ENCODE measurements at places on chromosomes 2 and 18. TPM values are rescaled to one million over a fixed set of nuclear protein-coding genes. Genes with fewer than 3 reads are reported as not detected.
A peak's percentile ranks its signal among the peaks of the same experiment; 100 is the strongest.

The SPEG gene
- 285 TPM for total RNA-seq

GRCh38 chr2:231929961-231930592 is 3.9 kb upstream of the NPPC start:
- peak; percentile 71 for DNase-seq

DNA sequence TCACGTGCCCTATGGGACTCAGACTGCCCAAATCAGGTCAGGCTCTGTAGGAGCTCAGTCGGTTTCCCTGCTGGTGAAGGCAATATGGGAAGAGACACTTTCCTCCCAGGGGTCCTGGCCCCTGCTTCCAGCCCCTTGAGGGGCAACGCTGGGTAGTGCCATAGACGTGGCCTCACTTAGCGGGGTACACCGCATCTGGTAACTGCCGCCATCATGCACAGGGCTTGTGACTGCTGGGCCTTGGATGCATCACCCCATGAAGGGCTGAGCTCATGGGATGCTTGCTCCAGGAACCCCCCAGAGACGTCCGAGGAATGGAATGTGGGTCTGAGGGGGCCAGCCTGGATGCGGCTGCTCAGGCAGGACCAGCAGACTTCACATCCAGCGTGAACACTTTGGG is 127.3 kb upstream of the HDAC4 start:
- peak; percentile 30 for DNase-seq

The FAM237A gene
- not detected for total RNA-seq

DNA sequence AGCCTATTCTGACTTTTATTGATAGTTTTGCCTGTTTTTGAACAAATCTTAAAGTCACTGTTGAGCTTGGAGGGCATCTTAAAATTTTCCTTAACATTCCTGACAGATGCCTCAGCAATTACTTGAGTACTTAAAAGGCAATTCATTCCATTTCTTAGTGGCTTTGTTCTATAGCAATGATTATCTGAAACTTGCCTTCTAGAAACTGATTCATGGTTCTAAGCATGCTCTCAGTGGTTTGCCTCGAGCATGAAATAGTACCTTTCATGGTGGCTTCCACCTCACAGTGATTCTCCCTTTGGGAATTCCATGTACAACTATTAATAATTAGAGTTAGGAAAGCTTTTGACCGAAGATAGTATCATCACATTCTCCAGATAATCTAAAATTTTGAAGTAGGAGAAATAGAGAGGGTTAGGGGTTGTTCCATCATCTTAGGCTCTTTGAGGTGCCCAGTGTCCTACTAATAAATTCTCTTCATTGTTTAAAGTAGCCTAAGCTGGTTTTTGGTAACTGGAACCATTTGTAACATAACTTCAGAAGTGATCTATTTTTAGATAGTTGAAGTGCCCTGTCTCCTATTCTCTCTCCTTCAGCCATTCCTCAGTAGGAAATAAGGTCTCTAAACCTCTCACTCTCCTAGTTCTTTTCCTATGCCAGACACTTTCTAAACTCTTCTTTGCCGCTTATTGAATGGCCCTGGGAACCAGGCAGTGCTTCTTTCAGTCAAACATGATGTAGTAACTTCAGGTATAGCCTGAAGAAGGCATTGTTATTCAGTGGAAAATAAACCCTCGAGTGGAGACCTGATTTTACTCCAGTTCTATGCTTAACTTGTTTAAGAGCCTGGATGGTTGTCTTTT is 156.1 kb downstream of the HAUS1 start:
- DNase-seq = no peak

The PPIL3 gene
- total RNA-seq = 13.8 TPM

DNA sequence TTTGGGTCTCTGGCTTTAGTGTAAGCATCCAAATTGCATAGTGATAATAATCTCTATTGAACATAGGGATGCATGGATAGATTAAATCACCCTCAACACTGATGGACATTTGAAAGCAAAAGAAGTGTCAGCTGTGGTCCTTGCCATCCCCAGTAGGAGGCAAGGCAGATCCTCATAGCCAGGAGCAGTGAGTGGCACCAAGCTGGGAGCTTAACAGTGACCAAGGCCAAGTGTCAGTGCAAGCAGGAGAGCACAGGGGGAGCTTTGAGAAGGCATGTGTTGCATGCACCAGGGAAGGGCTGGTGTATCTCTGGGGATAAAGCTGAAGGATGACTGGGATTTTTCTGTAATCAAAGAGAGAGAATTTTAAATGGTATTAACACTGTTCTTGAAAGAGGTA is 14.7 kb downstream of the SLC14A1 start:
- no peak for DNase-seq

DNA sequence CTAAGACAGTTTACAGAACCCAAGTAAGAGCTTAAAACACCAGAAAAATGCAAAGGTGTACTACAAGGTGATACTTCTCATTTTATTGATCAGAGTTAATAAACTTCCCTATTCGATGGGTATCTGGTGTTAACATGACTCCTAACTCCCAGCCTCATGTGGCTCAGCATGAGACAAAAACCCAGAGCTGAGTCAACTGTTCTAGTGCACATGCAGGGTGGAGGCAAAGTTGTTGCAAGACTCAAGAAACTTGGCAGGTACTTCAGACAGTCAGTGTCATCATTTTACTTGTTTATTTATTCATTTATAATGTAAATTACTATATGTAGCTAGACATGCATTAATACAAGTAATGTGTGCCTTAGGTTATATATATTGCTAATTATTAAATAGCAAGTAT is 216.6 kb upstream of the DSEL start:
- no peak for DNase-seq

- no peak for DNase-seq
Observed at GRCh38 chr2:20201671-20202070, 23.3 kb downstream of the SDC1 start.

- no peak for DNase-seq
Observed at GRCh38 chr2:68817306-68817705, 53.9 kb downstream of the BMP10 start.

- no peak for DNase-seq
Observed at GRCh38 chr2:174666312-174666711, 68.7 kb upstream of the WIPF1 start.

DNA sequence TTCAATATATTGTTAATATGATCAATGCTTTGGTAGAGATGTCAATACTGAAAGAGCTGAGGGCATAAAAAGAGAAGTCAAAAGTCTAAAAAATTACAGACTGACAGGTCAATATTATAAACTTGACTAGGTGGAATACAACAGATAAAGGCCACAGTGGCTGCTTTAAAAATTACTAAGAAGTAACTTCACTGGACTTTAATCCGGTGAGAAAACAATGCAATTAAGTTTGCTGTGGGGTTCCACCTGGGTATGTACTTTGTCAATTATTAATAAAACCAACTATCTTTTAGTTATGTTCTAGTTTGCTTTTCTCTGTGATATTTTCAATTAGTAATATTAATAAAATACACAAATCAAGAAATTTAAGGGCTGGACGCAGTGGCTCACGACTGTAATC is 44.7 kb downstream of the RAPH1 start:
- DNase-seq = no peak

GRCh38 chr2:128765811-128766210 is 447.1 kb upstream of the HS6ST1 start:
- DNase-seq = no peak

The INHA gene
- 0.23 TPM for total RNA-seq

- DNase-seq = no peak
Observed at GRCh38 chr2:54704688-54705605, 18.5 kb upstream of the EML6 start.

DNA sequence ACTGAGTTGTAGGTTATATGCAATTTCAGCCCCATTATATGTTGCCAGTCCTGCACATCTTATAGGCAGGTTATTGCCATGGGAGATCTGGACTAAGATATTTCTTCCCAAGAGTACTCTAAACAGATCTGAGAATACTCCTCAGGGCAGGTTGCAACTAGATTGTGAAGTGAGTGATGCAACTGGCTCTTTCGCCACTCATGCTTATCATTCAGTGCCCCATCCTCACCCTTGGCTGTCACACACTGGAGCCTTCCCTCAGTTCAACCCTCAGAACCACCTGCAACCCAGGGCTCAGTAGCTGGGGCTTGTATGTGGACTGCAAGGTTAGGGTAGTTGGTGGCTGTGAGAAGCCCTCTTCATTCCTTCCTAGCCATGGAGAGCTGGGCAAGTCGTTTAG is 14.1 kb downstream of the MERTK start:
- no peak for DNase-seq

GRCh38 chr2:63871864-63872263 is 30.2 kb downstream of the UGP2 start:
- no peak for DNase-seq

GRCh38 chr2:100653449-100654035 is 90.7 kb downstream of the PDCL3 start:
- no peak for DNase-seq

DNA sequence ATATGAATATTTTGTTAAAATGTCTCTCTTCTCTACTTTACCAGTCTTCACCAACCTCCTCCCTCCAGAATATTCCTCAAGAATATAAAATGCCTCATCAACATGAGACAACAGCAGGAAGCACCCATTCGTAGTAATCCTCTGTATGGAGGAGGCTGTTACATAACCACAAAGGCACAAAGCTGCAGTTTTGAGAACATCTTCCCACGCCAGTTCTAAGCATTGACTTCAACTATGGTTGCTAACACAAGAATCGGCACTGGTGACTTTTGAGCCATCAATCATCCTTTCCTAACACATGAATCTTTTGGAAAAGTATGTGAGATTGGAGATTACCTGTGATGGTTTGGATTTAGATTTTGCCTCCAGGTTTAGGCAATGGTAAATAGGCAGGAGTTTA is 54.9 kb upstream of the CYP1B1 start:
- DNase-seq = no peak

The CYRIA gene
- total RNA-seq = 11.6 TPM

The SCN7A gene
- total RNA-seq = 4.9 TPM

DNA sequence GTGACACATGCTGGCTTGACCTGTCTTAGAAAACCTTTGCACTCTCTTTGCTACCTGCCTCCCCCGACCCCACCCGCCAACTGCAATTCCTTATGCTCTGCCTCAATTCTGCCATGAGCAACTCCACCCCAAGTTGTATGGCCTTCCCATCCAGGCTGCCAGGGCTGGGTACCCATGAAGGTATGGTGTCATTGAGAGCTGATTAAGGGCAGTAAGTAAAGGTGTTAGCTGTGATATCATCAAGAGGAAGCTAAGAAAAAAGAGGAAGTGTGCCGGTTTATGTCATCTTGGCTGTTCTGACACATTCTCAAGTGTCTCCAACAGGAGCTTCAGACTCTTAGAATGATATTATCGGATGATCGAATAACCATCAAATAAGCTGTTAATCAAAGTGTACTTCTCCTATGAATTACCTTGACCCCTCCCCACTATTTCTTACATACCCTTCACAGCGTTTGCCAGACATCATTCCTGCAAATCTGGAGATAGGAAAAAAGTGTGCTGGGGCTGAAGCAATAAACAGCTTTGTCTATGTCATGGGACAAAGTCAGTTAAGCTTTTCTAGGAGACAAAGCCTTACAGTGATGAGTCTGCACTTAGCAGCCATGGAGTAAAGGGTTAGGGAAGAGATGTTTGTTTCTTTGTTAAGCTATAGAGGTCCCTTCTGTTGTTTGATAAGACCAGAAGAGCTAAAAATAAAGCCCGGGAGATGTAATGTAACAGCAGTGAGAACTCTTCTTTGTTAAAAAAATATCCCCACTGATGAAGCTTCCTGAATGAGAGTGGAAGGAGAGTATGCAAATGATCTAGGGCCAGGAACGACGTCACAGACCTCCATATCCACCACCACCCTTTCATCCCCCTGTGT is 40.4 kb upstream of the SMAD2 start:
- DNase-seq = no peak

DNA sequence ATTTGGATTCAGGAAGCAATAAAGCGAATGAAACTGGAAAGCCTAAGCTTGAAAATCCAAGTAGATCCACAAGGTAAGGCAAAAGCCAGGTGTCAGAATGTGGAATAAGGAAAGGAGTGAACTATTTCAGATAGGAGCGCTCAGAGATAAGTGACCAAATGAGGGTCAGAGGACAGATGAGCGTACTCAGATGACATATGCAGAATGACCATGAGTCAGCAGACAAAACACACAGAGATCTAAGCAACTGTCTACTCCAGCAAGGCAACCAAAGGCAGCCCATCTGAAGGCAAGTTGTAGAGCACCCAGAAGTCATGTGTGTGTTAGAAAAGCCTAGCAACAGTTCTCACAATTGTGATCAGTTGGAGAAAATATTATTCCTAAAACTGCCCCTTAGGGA is 548.4 kb upstream of the FSHR start:
- no peak for DNase-seq

The IL36B gene
- total RNA-seq = not detected

DNA sequence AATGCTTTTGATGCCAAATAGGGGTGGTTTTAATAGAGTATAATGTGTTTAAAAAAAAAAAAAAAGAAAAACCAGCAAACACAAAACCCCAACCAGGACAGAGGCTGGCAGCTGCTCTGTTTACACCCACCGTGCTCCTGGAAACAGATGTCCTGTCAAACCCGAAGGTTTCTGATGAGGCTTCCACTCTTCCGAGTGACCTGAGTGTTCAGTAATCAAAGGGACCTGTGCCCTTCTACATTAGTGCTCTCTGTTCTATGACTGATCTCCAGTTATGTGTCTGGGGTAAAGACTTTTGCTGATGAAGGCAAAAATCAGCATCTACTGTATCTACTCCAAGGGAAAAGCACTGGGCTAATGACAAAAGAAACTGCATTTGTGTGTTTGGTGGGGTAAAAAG is 3.5 kb upstream of the KLHL29 start:
- DNase-seq = no peak

DNA sequence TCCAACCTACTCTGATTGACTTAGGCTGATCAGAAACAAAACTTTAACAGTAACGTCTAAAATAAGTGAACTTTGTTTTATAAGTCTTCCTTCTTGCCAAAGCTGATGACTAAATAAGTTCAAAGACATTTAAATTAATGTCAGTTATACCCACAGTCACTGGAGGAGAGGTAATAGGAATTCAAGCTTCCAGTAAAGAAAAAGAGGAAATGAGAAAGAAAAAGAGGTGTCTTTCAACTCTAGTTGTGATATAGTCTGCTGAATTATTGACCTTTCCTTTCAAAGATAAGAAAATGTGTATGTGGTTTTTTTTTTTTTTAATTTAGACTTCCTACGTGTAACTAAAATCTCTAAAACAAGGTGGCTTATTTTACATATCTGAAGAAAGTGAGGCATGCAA is 191.5 kb downstream of the SLC8A1 start:
- DNase-seq = no peak

DNA sequence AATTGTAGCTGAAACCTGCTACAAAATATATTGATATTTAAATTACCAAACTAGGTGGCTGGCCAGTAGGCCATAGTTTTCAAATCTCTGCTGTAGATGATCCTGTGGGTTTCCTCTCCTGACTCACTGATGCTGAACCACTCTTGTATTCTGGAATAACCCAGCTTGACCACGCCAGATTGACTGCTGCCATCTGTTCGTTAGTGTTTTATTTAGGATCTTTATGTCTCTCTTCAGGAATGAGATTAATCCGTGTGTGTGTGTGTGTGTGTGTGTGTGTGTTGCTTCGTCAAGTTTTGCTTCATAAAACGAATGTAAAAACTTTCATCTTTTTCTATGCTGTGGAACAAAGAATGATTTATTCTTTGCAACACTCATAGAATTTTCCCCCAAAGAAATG is 187.1 kb downstream of the DYSF start:
- DNase-seq = no peak

The SERPINB11 gene
- total RNA-seq = not detected

GRCh38 chr2:25227576-25227975 is 59.2 kb upstream of the POMC start:
- no peak for DNase-seq

The LGALSL gene
- 30.9 TPM for total RNA-seq

- DNase-seq = no peak
Observed at GRCh38 chr18:76487070-76487469, 8.0 kb downstream of the ZNF516 start.

GRCh38 chr18:27276886-27277285 is 91.8 kb upstream of the CHST9 start:
- DNase-seq = no peak

The TMEM200C gene
- total RNA-seq = 0.08 TPM
